ENCODE measurements at places on chromosomes 11 and 22.

DNA sequence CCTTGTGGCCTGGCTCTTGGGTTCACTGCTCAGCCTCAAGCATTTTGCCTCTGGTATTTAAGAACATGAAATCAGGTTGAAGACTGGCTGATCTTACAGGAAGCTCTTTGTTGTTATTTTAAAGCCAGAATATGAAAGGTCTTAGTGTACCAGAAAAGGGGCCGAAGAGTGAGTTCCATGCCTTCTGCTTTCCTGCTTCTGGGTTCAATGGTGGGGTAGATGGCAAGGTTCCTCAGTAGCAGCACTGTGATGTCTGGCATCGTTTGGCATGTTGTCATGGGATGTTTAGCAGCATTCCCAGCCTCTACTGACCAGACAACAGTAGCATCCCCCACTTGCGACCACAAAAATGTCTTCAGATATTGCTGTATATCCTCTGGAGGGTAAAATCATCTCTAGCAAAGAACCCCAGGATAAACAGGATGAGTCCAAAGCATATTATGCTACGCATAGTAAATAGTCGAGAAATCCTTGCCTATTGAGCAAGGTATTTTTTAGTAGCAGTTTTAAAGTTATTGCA lies 2.4 kb downstream of the VPS26B start:
- no peak for DNase-seq

DNA sequence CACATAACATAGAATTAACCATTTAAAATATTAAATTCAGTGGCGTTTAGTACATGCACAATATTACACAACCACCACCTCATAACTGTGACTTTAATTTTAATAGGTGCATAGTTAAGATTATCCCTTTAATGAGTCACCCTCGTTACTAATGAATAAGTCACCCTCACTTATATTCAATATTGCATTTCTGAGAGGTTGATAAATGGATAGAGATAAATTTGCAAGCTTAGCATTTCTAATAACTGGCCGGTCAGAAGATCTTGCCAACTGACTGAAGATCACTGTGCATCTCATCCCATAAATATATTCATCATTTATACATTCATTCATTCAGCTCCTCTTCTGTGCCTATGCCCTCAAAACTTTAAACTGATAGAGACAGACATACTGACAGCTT lies 243.7 kb downstream of the TTC28 start:
- DNase-seq, result no peak

- no peak for DNase-seq
Observed at GRCh38 chr22:46432164-46433068, 96.9 kb downstream of the TRMU start.

DNA sequence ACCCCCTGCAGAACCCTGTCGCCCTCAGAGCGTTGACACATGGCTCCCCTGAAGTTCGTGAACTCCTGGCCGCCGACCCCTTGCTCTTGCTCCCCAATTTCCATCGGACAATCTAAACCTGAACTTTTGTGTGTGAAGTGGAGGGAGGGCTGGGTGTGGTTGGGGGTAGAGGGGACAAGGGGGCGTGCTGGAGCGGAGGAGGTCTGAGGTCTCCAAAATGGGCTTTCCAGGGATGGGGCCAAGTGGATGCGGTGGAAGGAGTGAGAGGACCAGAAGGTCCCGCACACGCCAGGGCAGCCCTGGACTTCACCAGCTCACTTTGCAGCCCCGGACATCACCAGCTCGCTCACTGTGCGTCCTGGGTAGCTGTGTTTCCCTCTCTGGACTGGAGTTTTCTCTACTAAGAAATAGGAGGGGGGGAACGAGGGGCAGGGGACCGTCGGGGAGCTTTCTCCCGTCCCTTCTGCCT lies 18.6 kb downstream of the CREB3L1 start:
- DNase-seq, result no peak

DNA sequence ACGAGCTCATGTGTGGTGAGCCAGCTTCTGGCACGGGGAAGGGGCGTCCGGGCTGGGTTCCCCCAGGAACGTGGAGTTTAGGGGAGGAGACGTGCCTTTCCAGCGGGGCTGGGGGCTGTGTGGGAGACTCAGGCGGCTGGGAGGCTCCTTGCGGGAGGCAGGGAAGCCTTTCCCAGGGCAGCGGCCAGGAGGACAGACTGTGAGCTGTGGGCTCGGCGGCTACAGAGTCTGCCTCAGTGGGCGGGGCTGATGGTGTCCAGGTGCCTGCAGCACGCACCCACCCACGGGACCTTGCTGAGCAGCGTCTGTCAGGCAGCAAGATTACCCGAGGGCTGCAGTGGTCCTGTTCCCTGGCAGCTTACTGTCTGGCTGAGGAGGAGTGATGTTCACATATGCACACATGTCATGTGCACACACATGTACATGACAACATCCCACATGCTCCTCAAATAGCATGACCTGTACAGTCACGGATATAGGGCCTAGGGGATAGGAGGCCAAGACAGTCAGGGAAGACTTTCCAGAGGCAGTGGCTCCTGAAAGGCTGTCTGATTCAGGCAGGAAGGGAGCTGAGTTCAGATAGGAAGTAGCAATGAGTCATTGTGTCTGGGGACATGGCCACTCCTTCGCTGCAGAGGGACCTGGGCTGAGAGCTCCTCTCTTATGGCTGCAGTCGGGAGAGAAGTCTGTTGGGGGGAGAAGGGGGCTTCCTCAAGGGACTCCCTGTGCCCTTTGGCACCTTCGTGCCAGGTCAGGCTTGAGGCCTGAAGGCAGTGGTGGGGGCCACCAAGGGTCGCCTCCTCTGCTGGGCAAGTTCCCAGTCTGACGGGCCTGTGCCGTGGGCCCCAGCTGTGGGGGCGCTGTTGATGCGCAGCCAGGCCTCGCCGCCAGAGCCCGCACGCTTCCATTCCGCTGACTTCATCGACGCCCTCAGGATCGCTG lies 23.3 kb upstream of the PPP6R3 start:
- DNase-seq, result no peak

GRCh38 chr11:46039990-46040389 lies 81.3 kb downstream of the PHF21A start:
- no peak for DNase-seq

DNA sequence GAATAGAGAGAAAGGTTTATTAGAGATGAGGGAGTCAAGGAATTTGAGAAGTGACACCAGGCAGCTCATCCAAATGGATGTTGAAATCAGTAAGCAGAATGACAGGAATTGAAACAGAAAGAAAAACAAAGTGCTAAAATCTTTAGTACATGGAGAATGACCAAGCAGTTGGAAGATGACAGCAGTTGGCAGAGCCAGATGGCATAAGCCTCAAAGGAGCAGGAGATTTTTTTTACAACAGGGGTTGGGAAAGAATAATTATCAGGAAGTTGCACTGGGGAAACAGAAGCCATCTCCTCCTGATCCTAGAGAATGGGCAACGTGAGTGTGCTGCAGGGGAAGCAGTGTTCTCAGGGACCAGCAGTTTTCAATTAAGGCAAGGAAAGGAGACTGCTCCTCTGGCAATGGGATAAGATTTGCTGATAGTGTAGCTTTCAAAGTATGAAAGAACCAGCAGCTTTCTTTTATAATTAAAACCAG lies 28.9 kb downstream of the RAB39A start:
- DNase-seq, result no peak

DNA sequence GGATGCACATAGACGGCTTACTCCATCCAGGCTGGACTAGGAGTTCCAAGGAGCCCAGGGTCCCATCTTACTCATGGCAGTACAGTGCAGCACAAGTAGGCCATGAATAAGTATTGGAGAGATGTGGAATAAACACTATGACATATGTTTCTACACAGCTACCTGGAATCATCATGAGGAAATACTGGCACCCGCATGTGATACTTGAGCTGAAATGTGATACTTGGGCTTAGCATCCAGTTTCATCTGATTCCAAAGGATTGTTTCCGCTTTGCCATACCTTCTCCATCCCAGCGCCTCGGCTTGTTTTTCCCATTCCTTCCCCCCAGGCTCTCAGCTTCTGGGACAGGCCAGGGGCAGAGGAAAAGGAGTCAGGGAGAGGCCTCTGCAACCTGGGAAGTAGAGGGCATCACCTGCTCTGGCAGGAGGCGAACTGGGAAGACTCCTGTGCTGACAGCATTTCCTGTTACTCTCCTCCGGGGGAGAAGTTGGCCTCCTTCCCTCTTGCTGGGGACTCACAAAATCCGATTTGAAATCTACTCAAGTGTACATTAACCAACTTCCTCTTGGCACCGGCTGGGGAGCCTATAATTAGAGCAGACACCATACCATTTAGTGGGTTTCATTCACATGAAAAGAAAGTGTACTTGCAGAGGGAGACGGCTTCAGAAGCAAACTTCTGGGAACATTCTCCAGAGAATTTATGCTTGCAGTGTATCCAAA lies 187.8 kb downstream of the MIAT start:
- no peak for DNase-seq

DNA sequence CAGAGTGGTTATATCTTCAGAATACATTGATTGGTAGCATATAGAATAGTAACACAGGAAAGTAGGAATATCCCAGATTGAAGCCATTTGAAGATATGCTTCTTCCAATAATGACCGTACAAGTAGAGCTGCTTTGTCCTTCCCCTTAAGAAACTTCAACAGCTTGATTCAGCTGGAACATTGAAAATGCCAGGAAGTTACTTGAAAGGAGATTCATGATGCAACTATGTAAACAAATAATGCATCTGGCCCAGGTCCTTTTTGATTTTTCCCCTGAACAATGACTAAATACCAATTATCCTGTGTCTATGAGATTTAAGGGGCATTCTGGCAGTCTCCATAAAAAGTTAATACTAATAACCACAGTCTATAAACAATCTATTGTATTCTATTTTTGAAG lies 3.0 kb downstream of the DKK3 start:
- no peak for DNase-seq

DNA sequence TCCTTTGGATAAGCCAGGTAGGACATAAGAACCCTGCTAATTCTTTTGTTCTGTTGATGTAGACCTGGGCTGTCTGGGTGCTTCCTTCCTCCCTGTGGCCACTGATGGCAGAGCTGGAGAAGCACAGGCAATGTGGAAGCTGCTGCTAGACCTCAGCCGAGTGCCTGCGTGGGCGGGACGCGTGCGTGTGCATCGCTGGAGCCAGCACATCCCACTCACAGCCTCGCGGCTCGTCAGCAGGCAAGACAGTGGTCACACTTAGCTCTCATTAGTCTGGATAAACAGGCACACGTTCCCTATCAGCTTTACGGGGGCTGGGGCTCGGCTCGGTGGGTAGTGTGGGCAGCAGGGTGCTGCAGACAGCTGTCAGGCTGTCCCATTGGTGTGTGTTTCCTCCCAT lies 155.7 kb downstream of the GRIK4 start:
- DNase-seq, result peak; percentile 26

DNA sequence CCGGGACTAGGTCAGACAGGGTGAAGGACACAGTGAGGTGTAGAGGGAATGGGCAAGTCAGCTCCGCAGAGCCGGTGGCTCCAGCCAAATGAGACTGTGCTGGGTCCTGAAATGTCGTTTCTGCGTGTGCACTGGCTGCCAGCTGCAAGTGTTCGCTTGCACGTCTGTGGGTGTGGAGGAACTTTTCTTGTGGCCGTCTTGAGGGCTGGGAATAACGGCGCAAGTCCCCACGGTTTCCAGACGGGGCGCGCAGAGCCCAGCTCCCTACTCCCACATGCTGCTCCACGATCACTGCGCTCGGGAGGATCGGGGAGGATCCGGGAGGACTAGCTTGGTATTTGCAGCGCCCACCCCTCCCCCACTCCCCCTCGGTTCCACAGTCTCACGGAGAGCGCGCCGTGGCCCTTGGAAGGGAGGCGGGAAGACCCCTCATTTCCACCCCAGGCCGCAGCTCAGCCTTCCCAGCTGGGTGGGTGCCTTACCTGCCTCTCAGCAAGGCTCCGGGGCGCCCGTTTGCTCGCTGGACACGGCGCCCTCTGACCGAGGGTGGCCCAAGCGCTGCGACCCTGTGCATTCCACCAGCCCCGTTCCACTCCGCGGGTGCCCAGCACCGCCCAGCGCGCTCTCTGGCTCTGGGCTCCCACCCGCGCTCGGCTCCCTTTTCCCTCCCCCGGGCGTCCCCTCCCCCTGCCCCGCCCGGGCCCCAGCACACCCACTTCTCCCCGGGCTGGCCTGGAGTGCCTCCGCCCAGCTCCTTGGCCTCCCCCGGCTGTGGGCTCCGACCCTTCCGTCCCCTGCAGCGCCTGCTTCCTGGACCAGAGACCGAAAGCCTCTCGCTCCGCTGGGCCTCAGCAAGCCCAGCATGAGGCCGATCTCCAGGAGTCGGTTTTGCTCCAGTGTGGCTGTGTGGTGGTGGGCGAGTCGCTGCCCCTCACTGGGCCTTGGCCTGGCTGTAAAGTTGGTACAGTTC lies at the start of gene KCNE3:
KCNE3 (minus strand) TSS at position 634 of the 970 bp plus-strand sequence. CDS start 9,986 bp downstream, outside the sequence.
- peak; percentile 54 for DNase-seq

- DNase-seq, result no peak
Observed at GRCh38 chr11:58652726-58653280, 30.3 kb downstream of the CNTF start.

DNA sequence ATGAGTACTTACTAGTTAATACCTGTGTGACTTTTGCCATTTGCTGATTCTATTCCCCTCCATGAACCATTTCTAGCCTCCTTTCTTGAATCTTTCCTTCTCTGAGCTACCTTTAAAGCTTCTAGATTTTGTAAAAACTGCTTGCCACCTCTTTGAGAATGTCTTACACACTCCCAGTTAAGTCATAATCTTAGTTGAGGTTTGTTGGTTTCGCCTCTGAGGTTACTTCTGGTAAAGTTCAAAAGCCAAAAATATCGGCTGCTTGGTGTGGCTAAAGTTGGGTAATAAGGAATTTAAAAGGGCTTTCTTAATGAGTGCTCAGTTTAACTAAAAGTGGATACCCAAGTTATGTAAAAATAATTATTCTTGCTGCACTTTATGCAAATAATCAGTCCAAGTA lies 10.4 kb upstream of the GLYAT start:
- DNase-seq, result no peak

- no peak for DNase-seq
Observed at GRCh38 chr11:126165757-126166156, 45.7 kb downstream of the RPUSD4 start.

DNA sequence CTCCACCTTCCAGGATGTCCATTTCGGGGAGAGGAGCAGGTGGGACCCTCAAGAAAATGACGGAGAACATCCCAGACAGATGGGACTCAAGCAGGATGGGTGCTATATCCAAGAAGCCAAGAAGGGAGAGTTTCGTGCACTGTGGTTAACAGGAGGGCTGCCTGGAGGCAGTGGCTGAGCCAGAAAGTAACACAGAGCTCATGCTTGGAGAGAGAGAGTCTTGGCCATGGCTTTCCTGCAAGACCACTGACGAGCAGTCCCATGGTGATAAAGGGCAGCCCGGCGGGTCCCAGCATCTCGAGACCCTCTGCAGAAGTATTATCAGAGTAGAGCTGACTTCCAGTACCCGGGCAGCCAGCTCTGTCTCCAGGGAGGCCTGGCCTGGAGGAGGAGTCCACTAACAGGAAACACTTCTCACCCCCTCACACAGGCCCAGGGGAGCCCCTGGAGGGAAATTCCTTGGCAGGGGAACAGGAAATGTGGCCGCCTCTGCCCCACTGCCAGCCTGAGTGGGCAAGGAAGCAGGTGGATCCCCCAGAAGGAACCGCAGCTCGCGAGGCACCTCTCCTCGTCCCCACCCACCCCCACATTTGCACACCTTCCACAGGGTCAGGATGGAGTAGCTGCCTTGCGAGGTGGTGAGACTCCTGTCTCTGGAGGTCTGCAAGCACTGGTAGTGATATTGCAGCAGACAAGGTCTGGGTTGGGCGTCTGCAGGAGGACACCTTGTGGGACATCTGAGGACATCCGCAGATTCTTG lies 32.2 kb downstream of the CYTH4 start:
- no peak for DNase-seq

GRCh38 chr11:9962722-9963121 lies 298.8 kb downstream of the SWAP70 start:
- DNase-seq, result no peak
